ENCODE measurements at places on chromosomes 16 and 17.

DNA sequence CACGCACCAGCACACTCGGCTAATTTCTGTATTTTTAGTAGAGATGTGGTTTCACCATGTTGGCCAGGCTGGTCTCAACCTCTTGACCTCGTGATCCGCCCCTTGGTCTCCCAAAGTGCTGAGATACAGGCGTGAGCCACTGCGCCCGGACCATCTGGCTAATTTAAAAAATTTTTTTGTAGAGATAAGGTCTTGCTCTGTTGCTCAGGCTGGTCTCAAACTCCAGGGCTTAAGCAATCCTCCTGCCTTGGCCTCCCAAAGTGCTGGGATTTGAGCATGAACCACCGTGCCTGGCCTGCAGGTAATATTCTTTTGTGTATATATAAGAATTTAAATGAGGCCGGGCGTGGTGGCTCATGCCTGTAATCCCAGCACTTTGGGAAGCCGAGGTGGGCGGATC, 115.0 kb downstream of the RPTOR start:
- DNase-seq, result no peak

- no peak for DNase-seq
Observed at GRCh38 chr17:56431736-56432135, 161.8 kb upstream of the NOG start.

- no peak for DNase-seq
Observed at GRCh38 chr16:55641430-55642056, 14.2 kb upstream of the SLC6A2 start.

DNA sequence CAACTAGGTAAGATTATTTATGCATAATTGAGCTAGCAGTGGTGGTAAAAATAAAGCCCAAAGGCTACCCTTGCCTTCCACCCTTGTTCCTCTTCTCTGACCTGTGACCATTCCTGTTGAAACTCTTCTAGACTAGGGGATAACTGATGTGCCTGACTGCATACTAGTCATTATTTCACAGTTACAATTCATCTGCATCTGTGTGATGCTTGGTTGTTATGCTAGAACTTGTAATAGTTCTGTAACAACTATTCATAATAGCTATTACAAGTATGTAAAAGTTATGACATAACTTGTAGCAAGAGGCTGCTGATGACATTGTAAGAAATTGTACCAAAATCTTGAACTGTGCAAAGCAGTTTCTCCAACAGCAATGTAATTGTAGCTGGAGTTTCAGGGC, 2.4 kb upstream of the VAC14 start:
- no peak for DNase-seq
